Gastroesophageal sphincter (tissue), 4 donors: ENCODE measurements at places on chromosomes 5 and 9. TPM values are rescaled to one million over a fixed set of nuclear protein-coding genes. Genes with fewer than 3 reads are reported as not detected.

The ASPN gene
- total RNA-seq = 18.4 TPM

The PCDHGA8 gene
- 4.2 TPM for total RNA-seq

The PRRT1B gene
- total RNA-seq = not detected

The OGN gene
- total RNA-seq = 28.0 TPM

The NUTM2F gene
- total RNA-seq = not detected

The NDOR1 gene
- total RNA-seq = 9.4 TPM

The LECT2 gene
- total RNA-seq = not detected

The GFI1B gene
- total RNA-seq = not detected

The NIPSNAP3A gene
- total RNA-seq = 21.9 TPM

The SHISAL2B gene
- total RNA-seq = not detected

The IL13 gene
- total RNA-seq = not detected

The FAM13B gene
- total RNA-seq = 63.1 TPM

The BTNL8 gene
- not detected for total RNA-seq

- ATAC-seq = peak; percentile 64
Observed at GRCh38 chr9:137353223-137354152, 51.4 kb upstream of the NRARP start.

DNA sequence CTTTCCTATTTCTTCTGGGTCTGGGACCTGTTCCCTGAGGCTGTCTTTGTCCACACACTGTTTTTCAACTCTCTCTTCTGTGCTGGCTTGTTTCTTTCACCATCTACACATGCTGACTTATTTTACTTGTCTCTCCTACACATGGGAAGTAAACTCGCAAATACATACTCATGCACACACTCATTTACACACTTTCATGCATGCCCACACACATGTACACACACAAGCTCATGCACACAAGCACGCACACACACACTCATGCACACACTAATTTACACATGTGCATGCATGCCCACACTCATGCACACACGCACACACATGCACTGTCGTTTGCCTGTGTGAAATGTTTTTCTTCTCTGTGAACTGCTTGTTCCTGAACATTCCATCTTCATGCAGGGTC lies 169.0 kb downstream of the IRX2 start:
- no peak for ATAC-seq

DNA sequence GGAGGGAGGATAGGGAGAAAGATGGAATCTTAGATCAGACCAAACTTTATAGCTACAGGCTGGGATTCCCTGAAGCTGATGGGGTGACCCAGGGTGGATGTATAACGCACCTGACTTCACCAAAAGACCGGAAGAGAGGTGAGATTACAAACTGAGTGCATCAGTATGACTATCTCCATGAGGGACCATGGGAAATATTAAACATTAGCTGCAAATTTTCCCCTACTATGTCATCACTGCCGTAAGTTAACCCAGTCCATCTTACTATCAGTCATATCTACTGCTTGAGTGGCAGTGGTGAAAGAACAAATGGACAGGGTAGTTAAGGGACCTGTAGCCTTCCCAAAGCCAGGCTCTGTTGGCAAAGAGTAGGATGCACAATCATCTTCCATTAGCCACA lies 368.3 kb downstream of the EFNA5 start:
- ATAC-seq = no peak

DNA sequence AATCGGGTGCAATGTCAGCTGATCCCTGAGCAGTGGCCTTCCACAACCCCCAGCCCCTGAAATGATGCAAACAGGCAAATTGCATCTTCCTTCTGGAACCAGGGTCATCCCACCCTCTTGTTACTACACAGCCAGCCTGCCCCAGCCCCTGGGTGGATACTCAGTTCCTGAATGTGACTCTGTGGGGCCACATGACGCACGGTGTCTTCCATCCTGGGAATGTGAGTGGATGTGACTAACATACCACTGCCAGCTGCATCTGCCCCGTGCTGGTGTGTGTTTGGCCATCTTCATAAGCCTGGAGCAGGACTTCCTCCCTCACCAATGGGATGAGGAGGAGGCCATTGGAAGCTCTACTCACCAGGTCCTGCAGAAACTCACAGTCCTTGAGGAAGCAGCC lies 257.9 kb upstream of the ADAMTS16 start:
- peak; percentile 3 for ATAC-seq

- no peak for ATAC-seq
Observed at GRCh38 chr9:70678153-70678552, 263.7 kb upstream of the KLF9 start.

- ATAC-seq = peak; percentile 50
Observed at GRCh38 chr5:96254980-96255691, 177.9 kb downstream of the PCSK1 start.

GRCh38 chr5:107376546-107377276 lies 294.0 kb downstream of the EFNA5 start:
- ATAC-seq = no peak

DNA sequence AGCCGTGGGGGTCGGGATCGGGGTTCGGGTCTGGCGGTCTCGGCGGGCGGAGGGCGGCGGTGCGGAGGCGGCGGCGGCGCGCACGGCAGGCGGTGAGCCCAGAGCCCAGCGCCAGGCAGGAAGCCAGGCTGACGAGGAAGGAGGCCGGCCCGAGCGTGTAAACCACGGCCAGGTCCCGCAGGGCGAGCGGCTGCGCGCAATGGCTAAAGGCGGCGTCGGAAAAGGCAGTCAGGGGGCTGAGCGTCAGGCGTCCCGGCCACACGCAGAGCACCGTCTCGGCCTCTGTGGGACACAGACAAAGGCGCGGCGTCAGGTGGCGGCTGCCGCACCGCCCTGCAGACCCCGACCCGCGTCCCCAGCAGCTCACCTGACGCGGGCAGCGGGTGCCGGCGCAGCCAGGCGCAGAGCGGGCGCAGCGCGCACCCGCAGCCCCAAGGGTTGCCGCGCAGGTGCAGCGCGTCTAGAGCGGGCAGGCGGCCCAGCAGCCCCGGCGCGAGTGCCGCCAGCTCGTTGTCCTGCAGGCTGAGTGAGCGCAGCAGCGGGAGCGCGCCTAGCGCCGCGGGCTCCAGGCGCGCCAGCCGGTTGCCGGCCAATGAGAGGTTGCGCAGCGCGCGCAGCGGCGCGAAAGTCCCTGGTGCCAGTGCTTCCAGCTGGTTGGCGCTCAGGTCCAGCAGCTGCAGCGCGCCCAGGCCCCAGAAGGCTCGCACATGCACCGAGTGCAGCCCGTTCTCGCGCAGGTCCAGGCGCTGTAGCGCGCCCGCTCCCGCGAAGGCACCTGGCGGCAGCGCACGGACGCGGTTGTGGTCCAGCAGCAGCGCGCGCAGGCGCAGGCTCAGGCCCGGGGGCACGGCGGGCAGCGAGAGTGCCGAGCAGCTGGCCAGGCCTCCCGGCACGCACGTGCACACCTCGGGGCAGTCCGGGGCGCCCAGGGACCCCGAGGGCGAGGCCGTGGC lies 671 bp downstream of the LRRC26 start:
- ATAC-seq = peak; percentile 14

- ATAC-seq = no peak
Observed at GRCh38 chr9:89702401-89702800, 97.6 kb downstream of the GADD45G start.

DNA sequence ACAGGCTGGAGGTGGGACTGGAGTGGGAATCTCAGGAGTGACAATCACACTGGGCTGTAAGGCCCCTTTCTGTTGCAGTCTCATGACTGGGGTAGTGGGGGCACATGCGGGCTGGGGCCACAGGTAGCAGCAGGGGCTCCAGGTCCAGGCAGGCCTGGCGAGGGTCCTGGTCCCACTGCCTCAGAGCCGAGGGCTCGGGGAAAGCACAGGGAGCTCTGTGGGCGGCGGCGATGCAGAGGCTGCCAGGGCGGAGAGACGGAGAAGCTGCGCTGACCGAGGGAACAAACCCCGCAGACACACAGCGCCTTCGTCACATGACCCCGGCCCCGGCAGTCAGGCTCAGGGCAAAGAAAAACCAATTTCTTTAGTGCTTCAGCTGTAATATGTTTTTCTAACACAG lies 5.3 kb upstream of the LHX3 start:
- no peak for ATAC-seq

DNA sequence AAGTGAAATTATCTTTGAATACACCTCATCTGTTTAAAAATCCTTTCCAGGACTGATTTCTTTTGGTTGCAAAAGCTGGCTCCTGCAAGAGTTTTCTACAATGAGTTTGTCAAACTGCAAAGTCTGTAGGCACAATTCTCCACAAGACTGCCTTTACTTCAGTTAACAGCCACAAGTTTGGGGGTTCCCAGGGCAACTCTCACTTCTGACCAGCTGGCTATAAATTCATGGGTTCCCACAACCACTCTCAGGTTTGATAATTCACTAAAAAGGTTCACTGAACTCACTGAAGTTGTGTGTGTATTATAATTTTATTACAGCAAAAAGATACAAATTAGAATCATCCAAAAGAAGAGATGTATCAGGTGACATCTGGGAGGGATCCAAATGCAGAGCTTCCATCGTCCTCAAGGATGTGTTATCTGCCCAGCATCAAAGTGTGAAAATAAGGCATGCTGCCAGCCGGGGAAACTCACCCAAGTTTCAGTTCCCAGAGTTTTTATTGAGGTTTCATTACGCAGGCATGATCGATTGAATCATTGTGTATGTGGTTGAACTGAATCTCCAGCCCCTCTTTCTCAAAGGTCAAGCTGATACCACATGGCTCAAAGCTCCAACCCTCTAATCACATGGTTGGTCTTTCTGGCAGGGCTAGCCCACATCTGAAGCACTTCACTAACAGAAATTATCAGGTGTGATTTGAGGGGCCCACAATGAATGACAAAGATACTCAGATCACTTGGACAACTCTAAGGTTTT lies 19.0 kb upstream of the PSIP1 start:
- ATAC-seq = no peak

- no peak for ATAC-seq
Observed at GRCh38 chr9:37187713-37188439, 67.5 kb downstream of the ZCCHC7 start.

DNA sequence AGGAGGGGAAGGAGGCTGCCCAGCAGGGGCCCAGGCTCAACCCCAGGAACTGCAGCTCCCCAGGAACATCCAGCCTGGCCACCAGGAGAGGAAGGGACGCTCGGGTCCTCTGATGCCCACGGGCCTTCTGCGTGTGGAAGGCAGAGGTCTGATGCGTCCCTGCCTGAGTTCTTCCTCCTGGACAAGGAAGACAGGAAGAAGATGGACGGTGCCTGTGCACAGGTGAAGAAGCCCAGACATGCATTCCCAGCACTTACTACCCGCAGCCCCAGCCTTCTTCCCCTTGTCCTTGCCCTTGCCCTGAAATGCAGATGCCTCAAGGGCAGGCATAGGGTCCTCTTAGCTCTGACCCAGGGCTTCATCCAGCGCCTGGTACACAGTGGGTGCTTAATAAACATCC lies 56.7 kb upstream of the IRX1 start:
- no peak for ATAC-seq

- ATAC-seq = no peak
Observed at GRCh38 chr9:105232207-105232606, 12.2 kb upstream of the SLC44A1 start.

GRCh38 chr9:101119206-101119819 lies 90.8 kb downstream of the PLPPR1 start:
- ATAC-seq = no peak

DNA sequence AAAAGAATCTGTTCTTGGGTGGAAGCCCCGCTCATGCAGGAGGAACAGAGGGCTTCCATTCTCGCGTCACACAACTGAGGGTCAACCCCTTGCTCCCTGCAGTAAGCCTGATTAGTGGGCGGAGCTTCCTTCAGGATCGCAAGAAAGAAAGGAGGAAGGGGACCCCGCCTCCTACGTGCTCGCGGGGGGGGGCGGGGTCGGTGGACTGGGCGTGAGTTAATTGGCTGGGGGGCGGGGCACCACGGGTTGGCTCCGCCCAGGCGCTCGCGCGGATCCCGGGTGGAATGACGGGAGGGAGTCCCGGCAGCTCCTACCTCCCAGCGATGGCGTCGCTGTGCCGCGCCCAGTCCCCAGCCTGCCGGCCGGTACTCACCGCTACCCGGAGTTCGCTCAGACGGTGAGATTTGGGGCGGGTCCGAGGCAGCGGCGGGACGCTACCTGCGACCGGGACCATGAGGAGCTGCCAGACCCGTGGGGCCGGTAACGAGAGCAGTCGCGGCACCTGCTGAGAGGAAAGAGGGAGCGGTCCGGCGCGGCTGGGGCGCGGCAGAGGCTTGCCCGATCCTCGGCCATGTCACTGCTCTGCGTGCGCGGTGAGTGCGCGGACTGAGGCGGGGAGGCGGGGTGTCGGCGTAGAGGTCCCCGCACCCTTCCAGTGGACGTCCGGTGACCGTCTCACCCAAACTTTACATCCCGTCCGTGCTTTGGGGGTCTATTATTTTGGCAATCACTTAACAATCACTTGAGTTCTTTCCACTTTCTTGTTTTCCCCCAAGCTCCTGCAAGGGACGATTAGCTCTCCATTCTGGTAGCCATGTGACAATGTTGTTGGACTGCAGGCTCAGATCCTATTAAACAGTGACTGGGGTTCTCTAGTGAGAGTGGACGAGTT lies at the start of gene UNC13B:
Gene UNC13B (plus strand): TSS at position 297 of the 892 bp plus-strand sequence. CDS start 275 bp downstream, at position 572.
- ATAC-seq = peak; percentile 98

DNA sequence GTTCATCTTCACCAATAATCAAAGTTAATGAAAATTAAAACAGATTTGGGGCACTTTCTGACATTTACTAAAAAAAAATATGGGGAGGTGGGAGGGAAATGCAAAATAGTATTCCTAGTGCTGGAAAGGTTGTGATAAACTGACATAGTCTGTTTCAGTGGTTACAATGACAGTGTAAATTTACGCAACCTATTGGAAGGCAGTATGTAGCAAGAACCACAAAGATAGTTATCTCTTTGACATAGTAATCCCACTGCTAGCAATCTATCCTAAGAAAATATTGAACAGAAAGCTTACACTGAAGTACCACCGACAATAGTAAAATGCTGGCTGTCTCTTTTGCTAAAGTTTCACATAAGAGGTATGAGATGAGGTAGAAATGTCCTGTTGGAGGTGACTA lies 15.1 kb upstream of the EPB41L4B start:
- ATAC-seq = no peak

GRCh38 chr5:1667648-1668140 lies 131.9 kb downstream of the MRPL36 start:
- peak; percentile 34 for ATAC-seq

GRCh38 chr5:164663198-164663989 lies 1158.0 kb downstream of the MAT2B start:
- ATAC-seq = no peak

- ATAC-seq = no peak
Observed at GRCh38 chr5:83096660-83097339, 19.5 kb downstream of the XRCC4 start.

GRCh38 chr9:2637390-2637789 lies 15.8 kb downstream of the VLDLR start:
- ATAC-seq = no peak

DNA sequence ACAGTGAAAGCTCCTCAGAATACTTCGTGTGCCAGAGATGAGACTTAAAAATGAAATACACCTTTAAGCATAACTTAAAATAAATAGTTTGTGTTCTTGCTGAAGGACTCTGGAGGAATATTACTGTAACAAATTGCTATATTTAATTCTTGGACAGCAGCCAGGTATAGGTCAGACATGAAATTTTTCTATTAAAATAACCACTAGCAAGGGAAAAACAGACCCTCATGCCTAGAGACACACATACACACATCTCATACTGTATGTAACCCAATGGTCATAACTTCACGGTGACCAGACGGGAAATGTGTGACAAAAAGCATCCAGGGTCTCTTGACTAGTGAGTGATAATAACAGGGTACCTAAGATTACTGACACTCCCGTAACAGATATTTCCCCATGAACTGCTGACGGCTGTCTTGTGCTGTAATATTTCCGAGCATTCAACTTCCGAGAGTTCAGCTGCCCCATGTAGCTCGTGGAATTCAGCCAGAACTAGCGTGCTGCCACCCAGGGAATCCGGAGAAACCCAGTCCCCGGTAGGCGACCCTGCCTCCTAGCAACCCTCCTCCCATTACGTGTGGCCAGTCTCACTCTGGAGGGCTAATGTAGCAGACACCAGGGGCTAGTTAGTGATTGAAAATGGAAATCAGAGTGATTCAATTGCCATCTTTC lies 2295.1 kb upstream of the WWC1 start:
- ATAC-seq = peak; percentile 34
